Esophagus (tissue), 2 donors: ENCODE measurements at places on chromosomes 6 and 20. TPM values are rescaled to one million over a fixed set of nuclear protein-coding genes. Genes with fewer than 3 reads are reported as not detected.

VNN1 gene
- 0.29 TPM for polyA plus RNA-seq

LAMA4 gene
- polyA plus RNA-seq = 13.6 TPM

BTNL2 gene
- polyA plus RNA-seq = not detected

TMEM217 gene
- polyA plus RNA-seq = 2.6 TPM

IFNGR1 gene
- polyA plus RNA-seq = 40.6 TPM

CALHM4 gene
- not detected for polyA plus RNA-seq

RAET1L gene
- 75.3 TPM for polyA plus RNA-seq

PAK5 gene
- polyA plus RNA-seq = 0.21 TPM

DLK2 gene
- polyA plus RNA-seq = 18.7 TPM

CFAP61 gene
- not detected for polyA plus RNA-seq

PRR18 gene
- polyA plus RNA-seq = not detected
